ENCODE measurements at places on chromosomes 5 and 9.

GRCh38 chr5:174542471-174542870 lies 181.9 kb upstream of the MSX2 start:
- no peak for DNase-seq

DNA sequence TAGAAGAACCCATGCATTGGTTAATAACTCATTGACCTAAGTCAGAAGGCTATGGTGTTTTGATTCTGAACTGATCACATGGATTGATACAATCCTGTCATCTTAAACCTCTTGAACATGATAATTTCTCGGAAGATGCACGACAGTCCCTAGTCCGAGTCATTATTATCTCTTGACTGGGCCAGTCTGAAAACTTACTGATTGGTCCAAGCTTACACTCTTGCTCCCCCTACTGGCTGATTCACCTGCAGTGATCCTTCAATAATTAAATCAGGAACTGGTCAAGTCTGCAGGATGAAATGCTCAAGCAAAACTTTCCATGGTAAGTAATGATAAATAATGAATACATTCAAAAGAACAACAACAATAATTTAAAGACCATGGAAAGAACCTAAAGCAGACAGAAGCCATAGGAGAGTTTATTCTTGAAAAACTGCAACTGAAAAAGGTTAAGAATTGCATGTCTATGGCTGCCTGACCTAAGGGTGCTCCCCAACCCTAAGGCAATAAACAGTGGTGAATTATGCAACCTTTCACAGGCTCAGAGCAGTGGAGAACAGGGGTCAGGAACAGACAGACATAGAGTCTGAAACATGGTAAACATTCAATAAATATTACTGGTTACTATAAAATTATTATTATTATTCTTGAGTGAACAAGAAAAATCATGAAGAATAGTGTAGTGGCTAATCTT lies 79.3 kb downstream of the BRINP1 start:
- DNase-seq = peak; percentile 71

DNA sequence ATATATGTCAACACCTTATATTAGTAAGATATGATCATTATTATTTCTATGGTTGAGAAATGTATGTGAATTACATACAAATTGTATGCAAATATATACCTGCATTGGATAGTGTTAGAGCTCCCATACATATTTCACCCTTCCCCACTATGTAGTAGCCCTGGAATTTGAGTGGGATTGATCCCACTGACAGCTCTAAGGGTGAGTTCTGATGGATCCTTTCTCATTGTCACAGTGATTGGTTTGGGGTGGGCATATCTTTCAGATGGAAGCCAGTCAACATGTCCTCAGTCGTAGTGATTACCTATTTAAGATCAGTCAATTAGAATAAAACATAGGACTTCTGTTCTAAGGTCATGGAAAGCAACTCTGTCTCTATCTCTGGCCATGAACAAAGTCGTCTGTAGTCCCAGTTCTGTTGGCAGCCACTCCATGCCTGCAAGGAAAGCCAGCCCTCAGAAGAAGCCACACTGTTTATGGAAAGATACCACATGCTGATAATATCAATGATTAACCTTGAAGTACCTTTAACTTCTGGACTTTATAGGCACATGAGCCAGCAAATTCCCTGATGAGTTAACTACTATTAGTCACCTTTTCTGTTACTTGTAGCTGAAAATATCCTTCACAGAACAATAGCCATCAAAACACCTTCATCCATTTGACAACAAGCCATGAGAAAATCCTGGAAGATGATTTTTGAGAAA lies 5.1 kb upstream of the CCDC192 start:
- no peak for DNase-seq

DNA sequence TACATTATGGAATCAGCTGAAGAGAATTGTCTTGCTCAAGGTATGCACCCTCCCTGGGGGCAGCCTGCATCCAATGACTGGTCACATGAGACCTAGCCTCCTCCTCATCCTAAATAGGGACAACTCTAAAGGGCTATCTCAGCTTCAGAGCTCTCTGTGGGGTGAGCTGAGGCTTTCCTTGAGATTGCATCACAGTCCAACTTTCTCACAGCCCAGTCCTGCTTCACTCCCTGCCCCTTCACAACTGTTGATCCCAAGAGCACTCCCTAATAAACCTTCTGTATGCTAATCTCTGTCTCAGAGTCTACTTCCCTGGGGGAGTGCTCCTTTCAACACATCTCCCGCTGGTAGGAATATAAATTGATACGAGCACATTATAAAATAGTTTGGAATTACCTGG lies 44.1 kb upstream of the ERBIN start:
- DNase-seq = no peak

All from endothelial cell (in vitro differentiated cells).